T-helper 2 cell (primary cell): ENCODE measurements at places on chromosomes 2 and 18.
A peak's percentile ranks its signal among the peaks of the same experiment; 100 is the strongest.

DNA sequence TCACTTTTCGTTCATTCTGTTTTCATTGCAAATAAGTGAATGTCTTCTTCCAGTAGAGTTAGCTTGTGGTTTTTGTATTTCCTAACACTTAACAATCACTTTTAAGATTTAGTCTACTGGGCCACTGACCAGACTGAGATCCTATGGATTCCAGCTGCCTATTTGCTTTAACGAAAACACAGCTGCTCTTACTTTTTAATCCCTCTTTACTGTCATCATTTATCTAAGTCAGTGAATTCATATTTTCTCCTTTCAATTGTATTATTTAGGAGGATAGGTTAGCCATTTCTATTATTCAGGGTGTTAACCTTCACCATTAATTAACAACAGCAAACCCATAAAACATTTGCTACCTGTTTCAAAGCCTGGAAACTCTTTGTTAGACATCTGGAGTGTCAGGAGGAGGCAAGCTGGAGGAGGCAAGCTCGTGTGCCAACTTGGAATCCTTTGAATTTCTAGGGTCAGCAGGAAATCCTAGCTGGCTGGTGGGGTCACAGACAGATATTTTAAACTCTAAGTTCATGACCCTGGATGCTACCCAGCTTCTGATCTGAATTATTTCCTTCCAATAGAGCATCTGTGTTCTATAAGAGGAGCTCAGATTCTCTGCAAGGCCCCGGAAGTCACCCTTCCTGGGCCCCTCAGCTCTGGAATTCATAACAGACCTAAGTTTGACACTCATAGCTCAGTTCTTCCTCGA is 385.3 kb downstream of the RBM43 start:
- DNase-seq, result no peak

GRCh38 chr2:3728104-3729054 is 25.0 kb downstream of the DCDC2C start:
- DNase-seq, result peak; percentile 21

DNA sequence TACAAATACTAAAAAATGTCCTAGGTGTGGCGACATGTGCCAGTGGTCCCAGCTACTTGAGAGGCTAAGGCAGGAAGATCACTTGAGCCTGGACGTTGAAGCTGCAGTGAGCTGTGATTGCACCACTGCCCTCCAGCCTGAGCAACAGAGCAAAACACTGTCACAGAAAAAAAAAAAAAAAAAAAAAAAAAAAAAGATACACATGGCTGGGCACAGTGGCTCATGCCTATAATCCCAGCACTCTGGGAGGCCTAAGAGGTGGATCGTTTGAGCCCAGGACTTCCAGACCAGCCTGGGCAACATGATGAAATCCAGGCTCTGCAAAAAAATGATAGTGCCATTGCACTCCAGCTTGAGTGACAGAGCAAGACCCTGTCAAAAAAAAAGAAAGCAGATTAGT is 13.7 kb downstream of the KANSL1L start:
- DNase-seq, result no peak

GRCh38 chr2:233101141-233101540 is 41.0 kb downstream of the INPP5D start:
- no peak for DNase-seq

- no peak for DNase-seq
These were observed 21.6 kb downstream of the PARD6G start for GRCh38 chr18:80225685-80226084.

DNA sequence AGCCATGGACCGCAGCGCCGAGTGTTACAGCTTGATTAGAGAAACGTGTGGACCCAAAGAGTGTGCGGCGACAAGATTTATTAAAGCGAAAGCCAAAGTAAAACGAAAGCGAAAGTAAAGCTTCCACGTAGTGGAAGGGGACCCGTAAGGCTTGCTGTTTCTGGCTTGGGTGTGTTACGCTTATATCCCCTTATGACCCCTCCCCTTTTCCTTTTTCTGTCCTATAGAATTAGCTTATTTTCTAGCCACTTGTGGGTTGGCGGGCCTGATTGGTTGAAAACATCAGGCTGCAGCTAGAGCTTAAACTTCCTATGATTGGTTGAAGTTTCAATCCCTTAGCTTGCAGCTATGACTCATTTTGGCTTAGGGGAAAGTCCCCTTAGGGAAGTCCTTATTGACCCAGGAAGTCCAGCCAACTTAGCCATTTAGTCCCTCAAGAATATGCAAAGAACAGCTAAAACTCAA is 969.7 kb downstream of the DCDC2C start:
- no peak for DNase-seq

DNA sequence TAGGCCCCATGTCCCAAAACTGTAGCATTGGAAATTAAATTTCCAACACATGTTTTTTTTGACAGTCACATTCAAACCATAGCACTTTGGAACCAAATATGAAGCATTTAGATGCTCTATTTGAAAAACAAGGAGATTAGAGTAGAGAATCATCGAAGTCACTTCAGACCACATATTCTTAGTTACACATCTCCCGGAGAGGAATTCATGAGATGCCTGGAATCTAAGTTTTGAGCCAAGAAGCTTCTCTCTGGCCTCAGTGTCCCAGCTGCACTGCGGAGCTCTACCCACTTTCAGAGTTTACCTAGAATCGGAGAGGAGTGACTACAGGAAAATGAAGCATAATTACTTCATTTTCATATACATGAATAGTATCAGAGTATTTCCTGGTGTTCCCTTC is 385.9 kb downstream of the TNS1 start:
- no peak for DNase-seq

DNA sequence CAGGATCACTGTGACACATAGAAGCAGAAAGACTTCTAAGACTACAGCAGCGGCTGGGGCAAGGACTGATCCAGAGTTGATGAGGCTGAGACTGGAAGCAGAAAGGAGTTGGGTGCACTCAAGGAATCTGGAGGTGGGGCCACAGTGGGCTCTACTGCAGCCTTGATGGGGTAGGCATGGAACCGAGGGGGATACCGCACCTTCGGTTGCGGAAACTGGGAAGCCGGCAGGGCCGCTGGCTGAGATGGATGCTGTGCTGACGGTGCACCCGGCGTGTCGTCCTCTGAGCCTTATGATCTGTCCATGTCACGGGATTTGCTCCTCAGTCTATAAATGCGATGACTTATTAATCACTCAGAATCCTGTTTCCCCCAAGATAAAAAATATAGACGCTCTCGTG is 473.5 kb upstream of the MYT1L start:
- no peak for DNase-seq

- no peak for DNase-seq
These were observed 7.8 kb upstream of the ETAA1 start for GRCh38 chr2:67389286-67389685.
